ENCODE measurements at places on chromosomes 6 and 20.

- no peak for DNase-seq
Observed at GRCh38 chr6:87105823-87106222, 10.9 kb upstream of the CGA start.

DNA sequence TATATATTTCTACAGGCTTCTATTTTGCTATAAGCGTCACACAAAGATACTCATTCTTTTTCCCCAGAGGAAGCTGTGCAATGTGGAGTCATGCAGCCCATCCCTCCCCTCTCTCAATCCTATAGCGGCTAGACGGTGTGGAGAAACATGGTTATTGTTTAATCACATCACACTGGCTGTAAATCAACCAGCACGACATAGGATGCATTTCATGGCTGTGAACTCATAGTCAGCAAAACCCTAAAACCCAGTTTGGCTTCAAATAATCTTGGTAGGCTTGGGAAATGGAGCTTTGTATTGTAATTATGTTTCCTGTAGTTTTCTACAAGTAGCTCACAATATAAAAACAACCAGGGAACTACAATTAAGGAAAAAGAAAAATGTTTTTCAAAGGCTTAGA is 16.8 kb downstream of the FOXC1 start:
- no peak for DNase-seq

DNA sequence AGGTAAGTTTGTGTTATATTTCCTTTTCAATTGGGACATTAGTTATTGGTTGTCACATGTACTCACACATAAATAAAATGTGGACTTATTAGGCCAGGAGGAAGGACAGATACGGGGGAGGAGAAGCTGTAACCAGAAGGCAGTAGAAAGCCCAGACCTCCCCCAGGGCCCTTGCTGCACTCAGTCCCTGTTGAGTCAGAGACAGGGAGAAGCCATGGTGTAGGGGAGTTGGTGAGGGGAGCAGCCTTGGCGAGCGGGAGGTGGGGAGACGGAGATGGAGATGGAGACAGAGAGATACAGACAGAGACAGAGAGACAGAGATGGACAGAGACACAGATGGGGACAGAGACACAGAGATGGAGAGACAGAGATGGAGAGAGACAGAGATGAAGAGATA is 263.2 kb downstream of the DLL1 start:
- no peak for DNase-seq

GRCh38 chr20:53937339-53937741 is 133.1 kb downstream of the BCAS1 start:
- DNase-seq = no peak

DNA sequence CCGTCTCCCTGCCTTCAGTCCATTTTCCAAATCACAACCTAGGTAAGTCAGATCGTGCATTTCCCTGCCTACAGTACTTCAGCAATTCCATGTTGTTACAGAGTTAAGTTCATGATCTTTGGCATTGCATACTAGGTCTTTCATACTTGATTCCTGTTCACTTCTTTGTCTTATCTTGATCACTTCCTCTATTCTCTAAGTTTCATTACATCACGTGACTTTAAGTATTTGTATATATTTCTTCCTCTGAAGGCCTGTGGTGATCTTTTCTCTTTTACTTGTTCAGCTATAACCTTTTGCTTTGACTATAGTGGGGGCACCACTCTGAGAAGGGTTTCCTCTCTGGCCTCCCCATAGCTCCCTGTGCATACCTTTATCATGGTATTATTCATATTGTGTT is 100.2 kb downstream of the TRMT11 start:
- DNase-seq = no peak

DNA sequence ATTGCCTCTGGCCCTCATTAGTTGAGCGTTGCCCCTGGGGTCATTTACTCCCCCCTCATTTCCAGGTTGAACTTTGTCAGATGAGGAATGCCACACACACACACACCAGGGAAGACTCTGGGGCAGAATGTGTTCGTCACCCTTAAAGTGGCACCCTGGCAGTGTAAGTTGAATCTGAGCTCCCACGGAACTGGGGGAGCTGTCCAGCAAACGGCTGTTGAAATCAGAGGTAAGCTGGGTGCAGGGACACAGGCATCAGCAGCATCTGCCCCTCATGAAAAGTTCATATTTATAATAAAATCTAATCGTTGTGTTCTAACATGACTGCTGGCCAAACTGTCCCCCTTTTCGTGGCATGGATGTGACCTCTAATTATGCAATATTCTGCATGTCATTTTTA is 4.3 kb upstream of the MC3R start:
- no peak for DNase-seq

DNA sequence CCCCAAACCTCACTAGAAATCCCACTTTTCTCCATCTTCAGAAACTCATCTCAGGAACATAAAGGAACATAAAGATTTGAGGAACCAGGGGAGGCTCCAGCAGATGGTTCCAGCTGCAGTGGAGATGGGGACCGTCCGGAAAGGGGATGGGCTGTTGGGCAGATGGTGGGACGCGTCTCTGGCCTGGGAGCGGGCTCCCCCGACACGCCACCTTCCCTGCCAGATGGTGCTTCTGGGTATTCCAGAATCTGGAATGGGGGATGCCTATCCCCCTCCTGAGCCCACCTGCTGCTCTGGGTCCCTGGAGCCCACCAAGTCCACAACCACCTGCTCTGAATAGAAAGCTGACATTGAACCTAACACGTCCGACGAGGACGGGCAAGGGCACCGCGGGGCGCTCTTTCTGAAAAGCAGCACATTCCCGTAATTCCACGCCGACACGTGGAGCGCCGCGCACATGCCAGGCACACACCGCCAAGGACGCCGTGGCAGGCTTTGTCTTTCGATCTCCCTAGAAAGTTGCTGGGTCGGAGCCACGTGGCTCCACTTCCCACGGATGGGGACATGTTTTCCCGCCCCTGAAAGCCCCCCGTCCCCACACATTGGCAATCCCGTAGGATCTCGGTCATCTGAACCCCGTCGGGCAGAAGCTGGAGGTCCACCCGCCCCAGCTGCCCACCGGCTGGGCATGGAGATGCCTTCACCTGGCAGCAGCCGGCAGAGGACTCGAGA is 27.3 kb downstream of the SLC2A4RG start:
- DNase-seq = no peak

- no peak for DNase-seq
Observed at GRCh38 chr6:34004706-34005105, 141.2 kb downstream of the GRM4 start.

- no peak for DNase-seq
Observed at GRCh38 chr20:48069596-48069995, 284.3 kb upstream of the SULF2 start.

DNA sequence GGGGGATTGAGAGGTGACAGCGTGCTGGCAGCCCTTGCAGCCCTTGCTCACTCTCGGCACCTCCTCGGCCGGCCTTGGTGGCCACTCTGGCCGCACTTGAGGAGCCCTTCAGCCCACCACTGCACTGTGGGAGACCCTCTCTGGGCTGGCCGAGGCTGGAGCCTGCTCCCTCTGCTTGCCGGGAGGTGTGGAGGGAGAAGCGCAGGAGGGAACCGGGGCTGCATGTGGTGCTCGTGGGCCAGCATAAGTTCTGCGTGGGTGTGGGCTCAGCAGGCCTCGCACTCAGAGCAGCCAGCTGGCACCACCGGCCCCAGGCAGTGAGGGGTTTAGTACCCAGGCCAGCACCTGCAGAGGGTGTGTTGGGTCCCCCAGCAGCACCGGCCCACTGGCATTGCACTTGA is 912.2 kb upstream of the ADGRB3 start:
- DNase-seq = no peak

DNA sequence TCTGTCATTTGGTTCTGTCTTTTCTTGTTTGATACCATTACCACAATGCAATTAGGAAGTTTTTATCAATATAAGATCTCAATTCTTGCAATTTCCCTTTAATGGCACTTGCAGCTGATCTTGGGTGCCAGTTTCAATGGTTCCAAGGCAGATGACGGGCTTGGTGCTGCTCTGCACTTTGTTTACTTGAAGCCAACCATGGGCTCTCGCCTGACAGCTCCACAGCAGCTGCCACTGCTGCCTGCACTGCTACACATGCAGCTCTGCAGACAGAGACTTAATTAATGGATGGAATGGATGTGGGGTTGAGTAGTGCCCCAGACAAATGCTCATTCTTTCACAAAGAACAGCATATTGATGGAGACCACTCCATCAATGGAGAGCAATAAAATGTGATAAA is 1024.3 kb upstream of the EPHA7 start:
- no peak for DNase-seq

DNA sequence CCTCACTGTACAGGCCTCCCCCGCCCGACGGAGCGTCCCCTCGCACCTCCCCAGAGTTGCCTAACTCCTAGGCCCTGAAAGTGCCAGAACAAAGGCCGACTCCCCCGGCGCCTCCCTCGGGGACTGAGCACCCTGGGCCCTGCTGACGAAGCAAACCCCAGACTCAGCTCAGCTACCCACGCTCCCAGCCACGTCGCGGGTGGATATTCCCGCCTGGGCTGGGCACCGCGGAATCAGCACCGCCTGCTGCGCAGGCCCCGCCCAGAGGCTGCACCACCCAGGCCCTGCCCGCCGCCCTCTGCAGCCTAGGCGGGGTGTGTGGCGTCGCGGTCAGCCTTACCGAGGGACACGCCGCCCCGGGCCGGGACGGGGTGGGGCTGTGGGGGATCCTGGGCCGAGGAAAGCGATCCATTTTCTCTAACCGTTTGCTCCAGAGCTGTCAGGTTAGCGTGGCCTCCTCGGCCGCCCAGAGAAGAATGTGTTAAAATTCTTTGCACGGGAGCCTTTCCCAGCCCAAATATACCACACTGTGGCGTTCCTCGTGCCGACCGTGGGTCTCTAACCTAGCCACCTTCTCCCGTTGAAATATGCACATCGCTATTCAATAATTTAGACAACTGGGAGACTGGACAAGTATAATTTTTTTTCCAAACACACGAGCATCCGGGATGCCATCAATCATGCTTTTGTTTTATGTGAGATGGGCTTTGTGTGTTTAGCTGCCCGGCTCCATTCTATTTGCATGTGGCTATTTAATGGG is 31.4 kb downstream of the TFAP2A start:
- no peak for DNase-seq

- DNase-seq = no peak
Observed at GRCh38 chr6:132219901-132220300, 181.4 kb downstream of the MOXD1 start.

DNA sequence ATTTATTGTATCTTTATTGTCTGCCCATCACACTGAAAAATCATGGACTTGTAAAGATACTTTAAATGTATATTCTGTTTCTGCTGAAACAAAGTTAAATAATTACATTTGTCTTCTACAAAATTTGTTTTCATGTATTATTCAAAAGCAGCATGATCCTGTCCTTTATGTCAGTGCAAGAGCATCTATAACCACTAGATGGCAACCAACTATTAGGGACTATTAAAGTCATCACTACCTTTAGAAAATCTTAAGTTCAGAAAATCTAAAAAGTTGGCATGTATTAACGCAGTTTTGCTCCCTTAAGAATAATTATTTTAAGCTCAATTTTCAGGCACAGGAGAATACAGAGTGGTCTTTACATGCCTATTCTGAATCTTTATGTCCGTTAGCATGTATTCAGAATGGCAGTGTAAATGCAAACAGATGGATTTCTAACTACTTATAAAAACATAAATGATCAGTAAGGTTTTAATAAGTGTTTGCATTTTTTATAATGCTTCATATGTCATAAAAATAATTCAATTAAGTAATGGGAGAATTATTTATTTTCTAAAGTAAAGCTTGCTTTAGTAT is 17.8 kb downstream of the TMEM30A start:
- DNase-seq = peak; percentile 45

DNA sequence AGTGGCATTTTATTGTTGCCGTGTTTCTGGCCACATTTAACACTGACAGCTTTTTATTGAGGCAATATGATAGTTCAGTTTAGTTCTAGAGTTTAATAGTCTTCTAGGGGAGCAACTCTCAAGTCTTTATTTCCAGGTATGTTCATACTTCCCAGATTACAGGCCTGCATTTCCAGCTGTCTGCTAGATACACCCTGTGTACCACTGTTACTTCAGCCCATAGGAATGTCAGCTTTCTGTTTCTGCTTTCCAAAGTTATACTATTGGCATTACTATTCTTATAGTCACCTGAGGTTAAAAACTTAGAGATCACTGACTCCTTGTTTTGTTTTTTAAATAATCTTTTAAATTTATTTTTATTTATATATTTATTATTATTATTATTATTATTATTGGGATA is 7.6 kb downstream of the ZNF451 start:
- no peak for DNase-seq

DNA sequence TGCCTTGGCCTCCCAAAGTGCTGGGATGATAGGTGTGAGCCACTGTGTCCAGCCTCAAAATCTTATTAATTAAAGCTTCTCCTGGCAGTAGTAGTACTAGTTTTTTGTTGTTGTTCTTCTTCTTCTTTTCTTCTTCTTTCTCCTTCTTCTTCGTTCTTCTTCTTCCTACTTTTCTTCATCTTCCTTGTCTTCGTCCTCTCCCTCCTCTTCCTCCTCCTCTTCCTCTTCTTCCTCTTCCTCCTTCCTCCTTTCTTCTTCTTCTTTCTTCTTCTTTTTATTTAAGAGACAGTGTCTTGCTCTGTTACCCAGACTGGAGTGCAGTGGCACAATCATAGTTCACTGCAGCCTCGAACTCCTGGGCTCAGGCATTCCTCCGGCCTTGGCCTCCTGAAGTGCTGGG is 17.2 kb upstream of the DEK start:
- no peak for DNase-seq

- no peak for DNase-seq
Observed at GRCh38 chr6:44641344-44642031, 254.0 kb downstream of the CDC5L start.

- peak; percentile 41 for DNase-seq
Observed at GRCh38 chr6:133590814-133591213, 298.1 kb upstream of the TCF21 start.

- no peak for DNase-seq
Observed at GRCh38 chr20:29741894-29742698, 1515.4 kb upstream of the DEFB115 start.

DNA sequence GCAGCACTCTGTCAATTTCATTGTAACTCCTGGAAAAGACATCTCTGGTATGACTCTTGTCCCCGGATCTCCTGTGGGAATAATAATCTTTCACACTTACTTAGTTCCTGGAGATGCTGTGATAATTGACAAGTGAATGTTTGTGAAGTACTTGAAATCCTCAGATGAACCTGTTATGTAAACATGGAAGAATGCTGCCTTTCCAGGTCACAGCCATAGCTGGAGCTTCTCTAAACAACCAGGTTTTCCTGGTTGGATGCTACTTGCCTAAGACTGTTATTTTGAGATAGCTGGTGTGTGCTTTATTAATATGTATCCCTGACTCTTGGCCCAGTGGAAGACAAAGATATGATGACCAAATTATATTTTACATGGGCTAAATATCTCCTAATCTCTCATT is 228.6 kb downstream of the KCNQ5 start:
- DNase-seq = no peak
